ENCODE measurements at places on chromosomes 7 and 10. TPM values are rescaled to one million over a fixed set of nuclear protein-coding genes. Genes with fewer than 3 reads are reported as not detected.

- no peak for DNase-seq
These were observed 99.6 kb upstream of the KMT2E start for GRCh38 chr7:104914421-104914820.

GRCh38 chr10:76523246-76523645 is 1091.8 kb downstream of the LRMDA start:
- DNase-seq, result no peak

DNA sequence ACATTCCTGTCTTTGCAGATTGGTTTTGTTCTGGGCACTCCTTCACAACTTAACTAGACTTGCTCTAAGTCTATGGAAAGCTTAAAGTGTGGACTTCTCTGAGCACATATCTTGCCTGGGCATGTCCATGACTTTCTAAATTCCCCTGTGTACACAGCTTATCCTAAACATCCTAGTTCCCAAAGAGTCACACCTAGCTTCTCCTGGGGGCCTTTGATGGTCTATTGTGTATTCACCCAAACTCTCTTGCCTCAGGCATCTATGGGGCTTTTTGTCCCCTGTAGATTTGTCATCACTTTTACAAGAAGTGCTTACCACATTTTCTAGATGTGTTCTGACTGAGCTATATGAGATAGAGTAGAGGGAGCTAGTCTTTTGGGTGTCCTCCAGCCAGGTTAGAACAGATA is 12.2 kb upstream of the ZNF488 start:
- no peak for DNase-seq

The LRRC17 gene
- total RNA-seq, result 0.58 TPM

The PWWP2B gene
- 26.0 TPM for total RNA-seq

The CPVL gene
- 31.9 TPM for total RNA-seq

- DNase-seq, result no peak
These were observed 80.1 kb downstream of the CABCOCO1 start for GRCh38 chr10:61742812-61743211.
